ENCODE measurements at places on chromosomes 1 and 21.

- DNase-seq, result no peak
These were observed 72.8 kb downstream of the S100B start for GRCh38 chr21:46532080-46532479.

DNA sequence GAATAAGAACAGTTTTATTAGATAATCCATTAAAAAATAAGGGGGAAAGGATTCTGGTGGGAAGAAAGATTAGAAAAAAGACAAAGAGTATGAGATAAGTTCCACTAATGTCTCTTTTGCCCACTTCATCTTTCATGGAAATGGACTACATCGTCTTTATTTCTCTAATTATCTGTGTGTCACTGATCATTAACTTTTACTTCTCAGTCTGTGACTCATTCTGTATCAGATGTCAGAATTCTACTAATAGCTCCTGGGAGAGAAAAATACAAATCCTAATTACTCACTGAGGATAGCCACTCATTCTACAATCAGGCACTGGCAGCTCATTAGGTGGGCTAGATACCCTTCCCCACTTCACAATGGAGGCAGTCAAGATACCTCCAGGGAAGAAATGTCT is 41.7 kb downstream of the ILDR2 start:
- no peak for DNase-seq

DNA sequence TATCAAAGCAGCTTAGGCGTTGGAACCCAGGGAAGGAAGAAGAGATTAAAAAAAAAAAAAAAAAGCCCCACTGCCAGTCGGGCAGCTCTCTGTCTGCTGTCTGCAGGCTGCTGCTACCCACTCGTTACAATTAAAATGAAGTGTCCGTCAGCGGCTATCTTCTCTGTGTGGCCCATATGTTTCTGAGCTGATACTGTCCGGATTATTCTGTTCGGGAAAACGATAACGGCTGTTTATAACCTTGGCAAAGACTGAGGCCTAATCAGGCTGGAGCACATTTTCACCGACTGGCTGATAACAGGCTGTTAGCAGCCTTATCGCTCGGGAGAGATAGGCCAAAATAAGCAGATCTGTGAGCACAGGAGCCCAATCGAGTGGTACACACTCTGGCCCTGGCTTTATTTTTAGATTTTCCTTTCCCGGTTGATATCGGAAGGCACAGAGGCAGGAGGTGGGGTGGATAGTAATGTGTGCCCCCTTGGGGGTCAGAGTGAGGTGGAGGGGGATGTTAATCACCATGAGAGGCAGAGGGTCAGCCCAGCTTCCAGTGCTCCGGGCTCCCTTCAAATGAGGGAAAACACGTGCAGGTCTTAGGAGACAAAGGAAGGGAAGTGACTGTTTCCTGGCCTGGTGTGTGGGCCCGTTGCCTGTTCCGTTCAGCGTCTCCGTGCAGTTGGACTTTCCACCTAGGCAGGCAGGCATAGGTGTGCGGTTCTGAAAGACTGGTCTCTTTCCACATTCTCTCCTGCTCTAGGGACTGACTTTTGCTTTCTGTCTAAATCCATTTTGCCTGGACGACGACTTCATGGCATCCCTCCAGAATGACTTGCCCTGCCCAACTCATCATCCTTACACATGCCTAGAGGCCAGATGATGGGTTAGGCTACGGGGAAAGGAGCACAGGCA is 153.4 kb downstream of the PBX1 start:
- no peak for DNase-seq

DNA sequence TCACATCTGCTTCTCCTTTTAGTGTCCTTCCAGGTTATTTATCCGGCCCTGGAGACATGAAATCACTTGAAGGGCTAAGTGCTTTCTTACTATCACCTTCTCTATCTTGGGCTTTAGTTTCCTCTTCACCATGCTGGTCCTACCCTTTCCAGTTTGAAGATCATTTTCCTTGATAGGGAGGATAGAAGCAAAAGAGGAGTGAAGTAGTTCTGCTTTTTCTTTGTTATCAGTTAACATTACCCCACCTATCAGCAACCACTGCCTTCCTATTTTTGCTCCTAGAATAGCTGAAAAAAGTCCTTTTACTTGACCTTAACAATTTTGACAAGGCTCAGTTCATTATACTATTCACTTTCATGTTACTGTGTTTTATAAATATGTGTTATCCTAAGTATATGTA is 19.4 kb downstream of the RGL1 start:
- no peak for DNase-seq

DNA sequence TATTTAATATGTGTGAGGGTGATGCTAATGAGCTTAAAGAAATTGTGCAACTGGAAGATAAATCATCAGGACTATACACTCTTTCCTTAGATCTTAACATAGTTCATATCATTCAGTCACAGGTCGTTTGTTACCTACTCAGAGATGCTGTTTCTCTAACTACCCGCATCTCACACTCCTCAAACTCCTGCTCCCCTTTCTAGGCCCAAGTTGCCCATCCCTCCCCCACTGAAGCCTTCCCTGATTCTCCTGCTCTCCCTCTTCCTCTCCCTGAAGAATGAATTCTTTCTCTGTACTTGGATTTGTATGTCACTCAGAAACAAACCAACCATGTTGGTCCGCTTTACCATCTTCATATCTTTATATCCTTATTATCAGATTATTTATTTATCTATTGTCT is 9.1 kb downstream of the SH3GLB1 start:
- no peak for DNase-seq

DNA sequence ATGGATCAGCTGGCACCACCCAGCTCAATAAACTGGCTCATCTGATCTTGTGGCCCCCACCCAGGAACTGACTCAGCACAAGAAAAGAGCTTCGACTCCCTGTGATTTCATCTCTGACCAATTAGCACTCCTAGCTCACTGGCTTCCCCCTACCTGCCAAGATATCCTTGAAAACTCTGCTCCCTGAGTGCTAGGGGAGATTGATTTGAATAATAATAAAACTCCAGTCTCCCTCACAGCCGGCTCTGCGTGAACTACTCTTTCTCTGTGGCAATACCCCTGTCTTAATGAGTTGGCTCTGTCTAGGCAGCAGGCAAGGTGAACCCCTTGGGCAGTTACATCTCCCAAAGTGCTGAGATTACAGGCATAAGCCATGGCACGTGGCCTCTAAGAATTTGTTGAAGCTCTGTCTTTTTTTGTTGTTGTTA is 11.8 kb upstream of the RHBDL2 start:
- no peak for DNase-seq
